Right atrium auricular region (tissue), 2 donors: ENCODE measurements at places on chromosomes 3 and 15.
A peak's percentile ranks its signal among the peaks of the same experiment; 100 is the strongest.

DNA sequence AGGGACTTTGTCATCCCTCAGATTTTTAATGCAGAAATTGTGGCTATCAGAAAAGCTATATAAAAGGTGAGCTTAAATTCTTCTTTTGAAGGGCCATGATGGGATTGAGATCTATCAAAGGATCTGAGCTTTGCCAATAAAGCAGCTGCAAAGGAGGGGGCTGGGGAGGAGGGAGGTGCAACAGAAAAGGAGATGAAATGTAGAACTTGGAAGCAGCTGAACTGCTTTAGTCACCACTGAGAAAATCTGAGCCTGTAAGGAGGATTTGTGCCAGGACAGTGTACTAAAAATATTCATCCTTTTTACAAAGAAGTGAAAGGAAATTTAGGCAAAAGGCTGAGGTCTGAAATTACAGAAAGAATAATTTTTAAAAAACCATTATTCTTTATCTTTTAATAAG is 10.4 kb downstream of the TSPAN3 start:
- DNase-seq: no peak

GRCh38 chr15:34796847-34797435 is 1.6 kb upstream of the ACTC1 start:
- DNase-seq: no peak

- no peak for DNase-seq
Observed at GRCh38 chr15:20106026-20106425, 435.6 kb downstream of the GOLGA6L6 start.

DNA sequence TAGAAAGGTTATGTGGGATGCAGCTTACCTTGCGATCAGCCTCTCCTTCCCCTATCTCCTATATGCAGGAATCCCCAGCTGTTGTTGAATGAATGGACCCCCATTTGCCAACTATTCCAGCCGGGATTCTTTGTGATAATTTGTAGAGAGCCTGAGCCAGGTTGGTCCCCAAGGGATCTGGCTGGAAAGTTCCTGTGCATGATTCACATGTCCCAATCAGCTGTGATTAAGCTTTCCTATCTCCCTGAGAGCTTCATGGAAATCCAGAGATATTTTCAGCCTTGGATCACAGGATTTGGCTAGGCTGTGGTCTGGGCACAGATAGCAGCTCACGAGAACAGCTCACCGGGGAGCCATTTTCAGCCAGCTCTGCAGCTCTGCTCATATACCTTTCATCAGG is 76.7 kb downstream of the ARNT2 start:
- peak; percentile 81 for DNase-seq

DNA sequence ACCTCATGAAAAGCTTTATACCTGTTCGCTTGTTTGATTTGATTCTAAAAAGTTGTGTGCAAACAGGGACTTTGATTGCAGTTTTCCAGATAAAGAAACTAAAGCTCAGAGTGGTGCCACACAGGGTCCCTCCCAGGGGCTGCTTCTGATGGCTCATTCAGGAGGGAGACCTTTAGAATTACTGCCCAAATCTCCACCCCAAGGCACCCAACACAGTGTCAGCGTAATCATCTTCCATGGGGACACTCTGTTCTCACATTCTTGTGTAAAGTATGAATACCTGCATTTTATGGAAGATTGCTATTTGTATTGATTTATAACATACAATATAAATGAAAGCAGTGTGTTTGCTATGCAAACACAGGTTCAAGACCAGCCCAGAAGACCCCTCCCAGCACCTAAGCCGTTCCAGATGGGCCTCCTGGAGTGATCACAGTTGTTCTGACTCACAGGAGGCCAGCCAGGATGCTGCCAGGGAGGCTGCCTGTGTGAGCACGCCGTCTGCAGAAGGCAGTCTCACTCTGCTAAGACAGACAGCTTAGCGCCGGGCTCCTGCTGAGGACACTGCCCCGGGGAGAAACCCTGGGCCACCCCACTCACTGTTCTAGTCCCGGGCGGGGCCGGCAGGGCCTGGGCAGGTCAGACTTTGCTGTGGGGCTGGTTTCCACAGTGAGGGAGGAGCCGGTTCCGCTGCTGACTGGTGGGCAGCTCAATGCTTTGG is 185.6 kb downstream of the FAM43A start:
- no peak for DNase-seq

GRCh38 chr3:126493739-126494138 is 18.0 kb upstream of the ZXDC start:
- DNase-seq: no peak

- no peak for DNase-seq
Observed at GRCh38 chr15:40891810-40892446, 2.3 kb upstream of the VPS18 start.

DNA sequence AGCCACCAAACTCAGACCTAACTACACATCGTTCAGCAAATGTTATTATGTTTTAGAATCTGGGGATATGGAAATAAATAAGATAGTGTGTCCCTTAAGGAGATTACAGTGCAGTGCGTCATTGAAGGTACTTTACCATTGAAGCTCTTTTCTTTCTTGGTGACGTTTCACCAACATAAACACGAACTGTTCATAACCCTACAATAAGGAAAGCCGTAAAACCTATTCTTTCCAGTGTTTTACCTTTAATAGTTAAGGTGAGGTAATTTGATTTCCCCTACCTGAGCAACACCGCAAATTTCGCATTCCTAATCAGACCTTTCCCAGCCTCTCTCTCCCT is 826 bp downstream of the CCDC66 start:
- no peak for DNase-seq

DNA sequence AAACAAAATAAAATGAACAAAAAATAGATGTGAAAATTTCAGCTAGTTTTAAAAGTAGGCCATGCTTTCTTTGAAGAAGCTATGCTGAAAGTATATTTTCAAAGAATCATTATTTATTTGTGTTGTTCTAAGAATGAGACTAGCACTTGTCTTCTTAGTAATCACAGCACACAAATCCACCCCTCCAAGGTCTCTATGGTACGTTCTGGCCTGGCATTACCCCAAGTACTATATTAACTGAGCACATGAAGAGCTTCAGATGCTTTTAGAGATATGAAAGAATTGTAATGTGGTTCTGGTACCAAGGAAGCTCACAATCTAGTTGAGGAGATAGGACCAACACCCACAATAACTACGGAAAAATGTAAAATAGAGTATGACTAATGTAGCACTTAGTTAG is 416.5 kb downstream of the PLCL2 start:
- no peak for DNase-seq

GRCh38 chr3:129002573-129003569 is 1.8 kb downstream of the EFCC1 start:
- no peak for DNase-seq

- DNase-seq: no peak
Observed at GRCh38 chr3:190671658-190672057, 157.8 kb downstream of the IL1RAP start.

DNA sequence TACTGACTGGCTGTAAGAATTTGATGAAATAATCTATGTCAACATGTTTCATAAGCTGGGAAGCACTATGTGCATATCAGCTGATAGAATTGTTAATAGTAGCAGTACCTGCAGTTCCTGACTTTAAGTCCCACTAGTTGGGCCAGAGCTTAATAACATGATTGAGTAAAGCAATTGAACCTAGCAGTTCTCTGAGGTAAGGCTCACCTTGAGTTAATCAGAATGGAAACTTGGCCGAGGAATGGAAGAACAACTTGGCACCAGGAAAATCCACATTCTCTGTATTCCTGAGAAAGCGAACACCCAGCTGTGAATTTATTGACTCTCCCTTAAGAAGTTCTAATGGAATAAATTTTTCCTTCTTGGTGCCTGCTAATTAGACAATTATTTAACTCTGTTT is 262.6 kb downstream of the IGSF11 start:
- DNase-seq: no peak

GRCh38 chr3:4245671-4246070 is 57.5 kb upstream of the SETMAR start:
- no peak for DNase-seq

DNA sequence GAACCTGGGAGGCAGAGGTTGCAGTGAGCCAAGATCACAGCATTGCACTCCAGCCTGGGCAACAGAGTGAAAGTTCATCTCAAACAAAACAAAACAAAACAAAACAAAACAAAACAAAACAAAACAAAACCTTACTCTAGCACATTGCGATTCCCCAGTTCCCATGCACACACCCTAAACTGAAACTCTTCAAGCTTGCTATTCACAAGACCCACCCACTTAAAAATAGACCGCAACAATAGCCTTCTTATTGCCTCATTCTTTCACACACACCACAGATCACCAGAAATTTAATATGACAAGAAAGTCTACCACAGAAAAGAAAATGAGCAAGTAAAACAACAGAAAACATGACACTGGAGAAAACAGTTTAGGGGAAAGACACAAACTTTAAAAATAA is 598.4 kb downstream of the FHIT start:
- DNase-seq: no peak

DNA sequence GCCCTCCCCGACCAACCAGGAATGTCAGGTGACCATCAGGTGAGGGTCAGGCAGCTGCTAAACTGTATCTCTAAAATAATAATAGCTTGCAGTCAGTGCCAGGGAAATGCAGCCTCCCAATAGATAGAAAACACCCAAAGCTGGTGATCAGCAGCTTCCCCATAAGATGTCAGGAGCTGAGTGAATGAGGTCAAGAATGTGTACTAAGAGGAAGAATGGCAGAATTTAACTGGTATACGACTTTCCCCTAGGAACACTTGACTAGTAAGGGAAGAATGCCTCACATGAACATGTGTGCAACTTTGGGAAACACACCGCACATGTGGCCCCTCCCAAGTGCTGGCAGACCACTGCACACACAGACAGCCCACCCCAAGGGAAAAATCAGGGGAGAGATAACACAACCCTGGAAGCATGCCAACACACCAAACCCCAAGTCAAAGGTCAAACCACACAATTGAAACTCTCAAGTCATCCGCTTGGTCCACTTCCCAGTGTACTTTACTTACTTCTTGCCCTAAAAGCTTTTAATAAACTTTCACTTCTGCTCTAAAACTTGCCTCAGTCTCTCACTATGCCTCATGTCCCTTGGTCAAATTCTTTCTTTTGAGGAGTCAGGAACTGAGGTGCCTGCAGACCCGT is 806.5 kb downstream of the OTOL1 start:
- no peak for DNase-seq

DNA sequence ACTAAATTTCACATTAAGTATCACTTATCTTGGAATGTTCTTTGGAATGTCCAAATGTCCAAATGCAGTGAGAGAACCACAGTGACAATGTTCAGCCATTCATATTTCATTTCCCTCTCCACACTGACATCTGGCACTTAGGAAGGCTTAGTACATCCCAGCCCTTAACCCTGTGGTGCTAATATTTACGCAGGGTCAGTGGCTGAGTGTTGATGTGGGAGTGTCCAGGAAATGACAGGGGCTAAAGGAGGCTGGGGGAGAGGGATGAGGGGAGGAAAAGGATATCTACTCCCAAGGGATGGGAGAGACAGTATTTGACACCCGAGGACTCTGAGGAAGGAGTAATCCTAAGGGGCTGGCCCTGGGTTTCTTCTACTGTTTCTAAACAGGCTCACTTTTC is 14.1 kb upstream of the CCR4 start:
- DNase-seq: no peak

GRCh38 chr15:61169904-61170695 is 59.0 kb downstream of the RORA start:
- DNase-seq: no peak

GRCh38 chr3:47780741-47781684 is 680 bp downstream of the SMARCC1 start:
- no peak for DNase-seq

- no peak for DNase-seq
Observed at GRCh38 chr15:33722005-33722672, 246.2 kb upstream of the CHRM5 start.

DNA sequence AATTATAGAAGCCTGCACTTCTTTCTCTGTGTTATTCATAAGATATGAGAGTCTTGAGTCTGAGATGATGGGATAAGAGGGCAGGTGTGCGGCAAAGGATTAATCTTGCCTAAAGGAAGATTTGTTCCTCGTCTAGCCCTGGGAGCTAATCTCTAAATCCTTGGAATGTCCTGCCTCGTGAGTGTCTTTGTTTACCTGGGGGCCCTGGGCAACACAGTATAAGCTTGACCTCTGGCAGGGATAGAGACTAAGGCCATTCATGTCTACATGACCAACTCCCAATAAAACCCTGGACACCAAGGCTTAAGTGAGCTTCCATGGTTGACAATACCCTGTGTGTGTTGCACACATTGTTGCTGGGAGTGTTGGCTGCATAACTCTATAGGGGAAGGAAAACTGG is 3.2 kb upstream of the AGBL1 start:
- no peak for DNase-seq

DNA sequence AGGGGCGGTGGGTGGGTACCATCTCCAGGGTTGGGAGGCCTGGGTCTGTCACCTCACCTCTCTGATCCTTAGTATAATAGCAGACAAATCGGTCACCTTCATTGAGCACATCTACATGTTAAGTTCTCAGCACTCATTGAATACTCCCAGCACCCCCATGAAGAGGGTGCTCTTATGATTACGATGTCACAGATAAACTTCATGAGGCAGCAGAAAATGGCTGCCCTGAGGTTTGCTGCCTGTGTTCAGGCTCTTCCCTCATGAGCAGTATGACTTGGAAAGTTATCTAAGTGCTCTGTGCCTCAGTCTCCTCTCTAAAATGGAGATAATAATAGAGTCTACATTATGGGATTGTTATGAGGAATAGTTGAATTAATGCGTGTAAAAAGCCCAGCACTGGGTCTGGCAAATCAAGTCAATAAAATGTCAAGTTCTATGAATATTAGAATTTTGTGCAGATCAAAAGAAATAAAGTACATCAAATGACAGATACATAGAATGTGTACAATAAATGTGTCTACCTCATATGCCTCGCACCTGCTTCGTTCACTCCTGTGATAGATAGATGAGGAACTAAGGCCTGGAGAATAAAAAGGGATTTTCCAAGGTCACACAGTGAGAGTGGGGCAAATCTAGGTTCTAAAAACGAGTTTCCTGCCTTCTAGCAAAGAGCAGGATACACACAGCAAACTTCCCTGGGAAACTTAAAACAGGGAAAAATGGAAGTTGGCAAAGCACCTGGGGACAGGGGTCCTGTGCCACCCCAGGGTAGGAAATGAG is 142.2 kb upstream of the MRPS22 start:
- DNase-seq: no peak

- DNase-seq: no peak
Observed at GRCh38 chr3:99429502-99429901, 208.9 kb upstream of the COL8A1 start.

- no peak for DNase-seq
Observed at GRCh38 chr3:56885453-56885852, 83.7 kb upstream of the ARHGEF3 start.

DNA sequence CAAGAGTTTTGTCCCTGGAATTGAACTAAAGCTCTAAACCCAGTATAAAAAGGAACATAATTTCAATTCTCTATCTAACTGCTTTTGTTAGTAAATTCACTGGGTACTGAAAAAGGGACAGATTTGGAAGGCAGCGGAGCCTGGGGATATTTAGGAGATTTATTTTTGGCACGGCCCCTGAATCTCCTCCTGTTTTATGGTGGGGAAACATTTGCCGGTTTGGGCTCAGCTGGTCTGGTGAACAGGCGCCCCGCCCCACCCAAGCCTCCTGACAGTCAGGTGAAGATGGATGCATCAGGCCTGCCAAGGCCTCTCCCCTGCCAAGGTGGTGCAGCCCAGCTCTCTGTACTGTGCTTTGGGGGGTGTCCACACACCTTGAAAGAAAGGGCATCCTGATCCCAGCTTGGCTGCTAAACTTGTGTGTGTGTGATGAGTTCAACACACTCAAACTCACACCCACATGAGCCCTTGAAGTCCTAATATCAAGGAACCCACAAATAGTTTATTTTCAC is 46.3 kb downstream of the EBLN2 start:
- no peak for DNase-seq
